ENCODE measurements at places on chromosomes 7 and 10.

GRCh38 chr10:131748831-131749766 lies 151.7 kb upstream of the PPP2R2D start:
- no peak for DNase-seq

DNA sequence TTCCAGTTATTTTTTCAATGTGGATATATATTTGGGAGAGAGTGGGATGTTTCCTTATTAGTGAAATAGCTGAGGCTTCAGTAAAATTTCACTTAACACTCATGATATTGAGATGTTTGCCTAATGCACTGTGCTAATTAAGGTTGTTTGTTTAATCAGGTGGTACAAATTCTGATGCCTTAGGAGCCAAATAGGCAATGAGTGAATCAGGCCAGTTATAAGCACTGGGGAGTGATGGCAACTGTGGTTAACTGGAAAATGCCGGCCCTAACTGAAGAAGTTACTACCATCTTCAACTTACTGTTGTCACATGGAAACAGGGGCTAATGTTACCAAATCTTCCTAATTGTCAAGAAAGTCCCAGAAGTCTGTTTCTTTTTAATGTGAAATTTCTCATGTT lies 32.0 kb downstream of the VCL start:
- no peak for DNase-seq

DNA sequence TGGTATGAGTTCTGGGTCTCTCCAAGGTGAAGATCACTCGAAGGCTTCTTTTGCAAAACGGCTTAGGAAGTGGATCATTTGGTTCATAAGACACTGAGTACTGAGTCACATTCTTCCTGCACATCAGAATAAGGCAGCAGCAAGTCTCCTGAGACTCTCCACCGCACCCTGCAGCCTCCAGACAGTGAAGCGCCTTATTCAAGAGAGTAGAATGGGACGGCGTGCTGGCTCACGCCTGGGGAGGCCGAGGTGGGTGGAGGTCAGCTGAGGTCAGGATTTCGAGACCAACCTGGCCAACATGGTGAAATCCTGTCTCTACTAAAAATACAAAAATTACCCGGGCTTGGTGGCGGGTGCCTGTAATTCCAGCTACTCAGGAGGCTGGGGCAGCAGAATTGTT lies 70.3 kb downstream of the C10orf143 start:
- no peak for DNase-seq

GRCh38 chr10:7412237-7412927 lies 1.5 kb upstream of the SFMBT2 start:
- peak; percentile 36 for DNase-seq

All from right lung (tissue), 10 donors.